ENCODE measurements at places on chromosomes 7 and 10. TPM values are rescaled to one million over a fixed set of nuclear protein-coding genes. Genes with fewer than 3 reads are reported as not detected.

- H3K36me3 ChIP-seq, result peaks cover 11% of the 10 kb centered on the region
- no peak overlapping the region for H3K4me3 ChIP-seq
- no peaks in the 10 kb centered on the region for H3K27me3 ChIP-seq
- H3K27ac ChIP-seq, result peak overlapping the region; percentile 64
- DNase-seq, result no peak
- peaks cover 80% of the 10 kb centered on the region for H3K4me1 ChIP-seq
Observed at GRCh38 chr10:11143242-11143641, 125.6 kb downstream of the CELF2 start.

The IQCE gene
- 15.5 TPM for total RNA-seq

DNA sequence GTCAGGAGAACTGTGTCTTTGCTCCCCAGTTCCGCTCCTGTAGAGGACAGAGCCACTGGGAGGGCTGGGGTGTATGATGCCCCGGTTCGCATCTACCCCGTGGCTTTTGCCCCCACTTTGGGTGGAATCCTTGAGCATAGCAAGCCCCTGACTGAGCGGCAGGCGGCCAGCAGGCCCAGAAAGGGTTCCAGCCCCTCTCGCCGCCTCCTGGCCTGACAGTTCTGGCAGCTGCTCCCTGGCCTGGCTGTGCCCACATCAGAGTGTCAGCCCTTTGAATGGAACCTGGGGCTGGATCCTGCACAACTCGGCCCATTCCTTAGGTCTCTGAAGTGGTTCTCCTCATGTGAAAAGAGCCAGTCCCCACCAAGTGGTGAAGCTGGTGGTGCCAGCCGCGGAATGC lies 106.7 kb downstream of the GRK5 start:
- H3K27ac ChIP-seq, result no peak overlapping the region
- peaks cover 41% of the 10 kb centered on the region for H3K27me3 ChIP-seq
- peaks cover 53% of the 10 kb centered on the region for H3K4me1 ChIP-seq
- H3K36me3 ChIP-seq, result peaks cover 12% of the 10 kb centered on the region

DNA sequence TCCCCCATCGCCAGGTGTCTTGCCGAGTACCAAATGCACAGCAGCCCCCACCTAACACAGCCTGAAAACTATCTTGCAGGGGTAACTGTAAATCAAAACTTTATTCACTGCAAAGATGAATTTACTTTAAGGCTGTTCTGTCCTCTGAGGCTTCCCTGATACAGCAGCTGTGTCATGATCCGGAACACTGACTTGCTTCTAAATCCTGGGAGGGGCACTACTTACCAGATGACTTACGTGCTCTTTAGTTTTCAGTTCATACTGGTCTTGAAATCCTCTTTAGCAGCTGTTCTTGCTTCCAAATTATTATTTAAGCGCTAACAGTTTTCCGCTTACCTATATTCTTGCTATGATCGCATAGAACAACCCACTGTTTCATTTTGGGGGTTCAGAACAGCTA lies 4.9 kb downstream of the DYNC1I1 start:
- peaks cover 15% of the 10 kb centered on the region for H3K27me3 ChIP-seq
- no peak for DNase-seq
- H3K27ac ChIP-seq, result no peak overlapping the region
- H3K36me3 ChIP-seq, result no peaks in the 10 kb centered on the region
- peaks cover under 1% of the 10 kb centered on the region for H3K4me1 ChIP-seq

The KCNMA1 gene
- total RNA-seq, result not detected

DNA sequence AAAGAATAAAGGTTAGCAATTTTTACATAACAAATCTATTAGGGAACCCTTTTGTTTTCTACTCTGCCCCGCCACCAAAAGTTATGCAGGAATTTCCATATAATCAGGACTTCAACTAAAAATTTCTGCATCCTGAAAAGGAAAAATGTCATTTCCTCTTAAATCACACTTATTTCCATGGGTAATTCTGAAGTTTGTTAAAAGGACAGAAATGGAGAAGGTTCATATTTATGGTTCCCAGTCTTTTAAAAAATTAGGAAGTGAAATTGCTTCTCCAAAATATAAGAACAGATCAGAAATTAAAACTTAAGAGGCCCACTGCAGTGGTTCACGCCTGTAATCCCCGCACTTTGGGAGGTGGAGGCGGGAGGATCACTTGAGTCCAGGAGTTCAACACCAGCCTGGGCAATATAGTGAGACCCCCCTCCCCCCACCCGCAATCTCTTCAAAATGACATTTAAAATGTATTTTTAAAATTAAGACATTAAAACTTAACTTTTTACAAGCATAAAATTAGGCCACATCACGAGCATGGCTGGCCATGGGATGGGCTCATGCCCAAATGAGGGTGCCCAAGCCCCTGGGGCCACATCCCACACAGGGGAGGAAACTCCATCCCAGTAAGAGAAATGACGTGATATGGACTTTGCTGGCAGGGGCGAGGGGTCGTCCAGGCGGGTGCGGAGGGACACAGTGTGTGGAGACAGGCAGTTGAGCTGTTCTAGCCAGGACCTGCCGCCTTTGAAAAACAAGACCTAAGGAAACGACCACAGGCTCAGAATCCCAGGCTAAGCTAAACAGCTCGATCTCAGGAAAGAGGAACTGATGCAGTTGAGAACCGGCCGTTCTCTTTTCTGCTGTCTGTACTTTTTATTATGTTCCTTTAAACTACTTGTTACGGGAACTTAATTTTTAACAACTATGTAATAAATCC lies 51.3 kb upstream of the NFE2L3 start:
- peak overlapping the region; percentile 78 for H3K27ac ChIP-seq
- DNase-seq, result no peak
- peaks cover 56% of the 10 kb centered on the region for H3K4me1 ChIP-seq
- peaks cover 4% of the 10 kb centered on the region for H3K36me3 ChIP-seq

The HACD1 gene
- 0.47 TPM for total RNA-seq

- H3K4me3 ChIP-seq, result no peak overlapping the region
- no peak overlapping the region for H3K27ac ChIP-seq
- peaks cover 17% of the 10 kb centered on the region for H3K4me1 ChIP-seq
- peaks cover 30% of the 10 kb centered on the region for H3K27me3 ChIP-seq
- DNase-seq, result no peak
Observed at GRCh38 chr7:25964483-25964991, 187.5 kb upstream of the NFE2L3 start.

DNA sequence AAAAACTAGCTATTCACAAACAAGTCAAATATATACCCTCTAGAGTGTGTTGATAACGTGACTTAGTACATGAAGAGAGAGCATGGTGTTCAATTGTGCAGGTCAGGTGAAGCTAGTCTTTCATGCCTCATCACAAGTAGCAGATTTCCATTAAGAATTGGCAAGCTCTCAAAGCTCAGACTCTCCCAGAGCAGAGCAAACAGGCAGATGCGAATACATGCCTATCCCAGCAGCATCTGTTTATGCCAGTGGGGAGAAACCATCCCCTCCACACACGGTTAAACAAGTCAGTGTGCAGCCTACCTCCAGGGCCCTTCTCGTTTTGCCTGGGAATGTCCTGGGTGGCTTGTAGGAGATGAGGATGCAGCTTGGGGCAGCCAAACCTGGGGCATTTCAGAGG lies 532.5 kb upstream of the C7orf33 start:
- no peak for DNase-seq
- H3K36me3 ChIP-seq, result no peaks in the 10 kb centered on the region
- H3K4me1 ChIP-seq, result peaks cover 3% of the 10 kb centered on the region
- H3K27me3 ChIP-seq, result peaks cover under 1% of the 10 kb centered on the region
- H3K27ac ChIP-seq, result no peak overlapping the region
- no peak overlapping the region for H3K4me3 ChIP-seq

DNA sequence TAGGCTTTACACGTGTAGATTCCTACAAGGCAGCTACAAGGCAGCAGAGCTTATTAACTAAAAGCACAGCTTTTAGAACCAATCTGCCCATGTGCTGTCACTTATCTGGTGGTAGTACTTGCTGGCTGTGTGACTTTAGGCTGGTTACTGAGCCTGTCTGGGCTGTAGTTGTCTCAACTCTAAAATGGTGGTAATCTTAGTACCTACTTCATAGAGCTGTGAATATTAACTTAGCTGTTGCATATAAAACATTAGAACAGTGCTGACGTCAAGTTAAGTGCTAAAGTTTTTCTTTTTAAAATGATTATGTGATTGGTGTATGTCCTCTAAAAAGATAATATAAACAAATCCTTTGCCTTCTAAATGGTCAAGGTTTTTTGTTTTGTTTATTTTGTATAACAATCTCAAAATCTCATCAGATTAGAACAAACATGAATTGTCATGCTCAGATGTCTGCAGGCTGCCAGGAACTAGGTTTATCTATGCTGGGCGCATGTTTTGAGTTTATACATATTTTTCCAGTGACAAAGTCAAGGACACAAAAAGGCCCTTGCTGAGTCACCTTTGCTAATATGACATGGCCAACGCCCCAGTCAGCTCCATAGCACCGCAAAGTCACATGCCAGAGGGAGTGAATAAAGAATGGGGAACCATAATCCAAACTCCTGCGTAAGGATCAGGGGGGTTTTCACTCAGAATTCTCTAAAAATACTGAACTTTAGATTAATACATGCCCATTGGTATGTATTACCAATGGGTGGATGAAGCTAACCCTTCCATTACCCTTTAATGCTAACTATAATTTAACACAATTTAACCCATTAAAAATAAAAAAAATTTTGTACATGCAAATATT lies 39.8 kb upstream of the ARL4A start:
- no peaks in the 10 kb centered on the region for H3K36me3 ChIP-seq
- no peak overlapping the region for H3K4me3 ChIP-seq
- no peak overlapping the region for H3K27ac ChIP-seq
- peaks cover 2% of the 10 kb centered on the region for H3K27me3 ChIP-seq

DNA sequence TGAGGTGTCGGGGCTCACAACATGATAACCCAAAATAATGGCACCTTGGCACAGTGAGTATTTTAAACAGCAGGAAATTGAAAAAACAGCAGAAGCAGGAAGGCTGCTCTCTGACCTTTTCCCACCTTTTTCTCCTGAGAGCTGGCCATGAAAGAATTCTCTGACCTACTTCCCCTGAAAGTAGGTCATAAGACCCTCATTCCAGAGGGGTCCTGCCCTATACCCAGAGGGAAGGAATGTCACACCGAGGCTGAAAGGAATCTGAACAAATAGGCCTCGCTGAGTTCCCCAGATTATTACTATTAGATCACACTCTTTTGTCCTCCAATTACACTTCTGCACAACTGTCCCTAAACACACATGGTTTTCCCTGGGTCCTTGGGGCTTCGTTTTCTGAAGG lies 18.8 kb downstream of the CPVL start:
- H3K4me3 ChIP-seq, result no peak overlapping the region
- DNase-seq, result no peak
- H3K27me3 ChIP-seq, result peaks cover 6% of the 10 kb centered on the region
- no peaks in the 10 kb centered on the region for H3K4me1 ChIP-seq
- no peaks in the 10 kb centered on the region for H3K36me3 ChIP-seq

The VWA2 gene
- total RNA-seq, result not detected

DNA sequence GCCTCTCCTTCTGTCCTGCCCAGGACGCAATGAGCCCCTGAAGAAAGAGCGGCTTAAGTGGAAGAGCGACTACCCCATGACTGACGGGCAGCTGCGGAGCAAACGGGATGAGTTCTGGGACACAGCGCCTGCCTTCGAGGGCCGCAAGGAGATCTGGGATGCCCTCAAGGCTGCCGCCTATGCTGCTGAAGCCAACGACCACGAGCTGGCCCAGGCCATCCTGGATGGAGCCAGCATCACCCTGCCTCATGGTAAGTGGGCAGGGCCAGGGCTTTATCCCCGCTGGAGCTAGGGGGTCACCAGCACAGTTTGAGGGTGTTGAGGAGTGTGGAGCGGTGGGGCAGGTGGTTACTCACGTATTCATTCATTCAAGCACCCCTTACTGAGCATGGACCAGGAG lies 4.7 kb upstream of the ANKRD2 start:
- no peak overlapping the region for H3K27ac ChIP-seq
- H3K4me1 ChIP-seq, result no peaks in the 10 kb centered on the region

- H3K27me3 ChIP-seq, result peaks cover 27% of the 10 kb centered on the region
- DNase-seq, result no peak
Observed at GRCh38 chr10:113555245-113555644, 2.4 kb downstream of the HABP2 start.

- no peak overlapping the region for H3K27ac ChIP-seq
- DNase-seq, result no peak
- no peak overlapping the region for H3K4me3 ChIP-seq
- peaks cover 3% of the 10 kb centered on the region for H3K4me1 ChIP-seq
Observed at GRCh38 chr7:101565601-101566209, 63.4 kb downstream of the MYL10 start.

DNA sequence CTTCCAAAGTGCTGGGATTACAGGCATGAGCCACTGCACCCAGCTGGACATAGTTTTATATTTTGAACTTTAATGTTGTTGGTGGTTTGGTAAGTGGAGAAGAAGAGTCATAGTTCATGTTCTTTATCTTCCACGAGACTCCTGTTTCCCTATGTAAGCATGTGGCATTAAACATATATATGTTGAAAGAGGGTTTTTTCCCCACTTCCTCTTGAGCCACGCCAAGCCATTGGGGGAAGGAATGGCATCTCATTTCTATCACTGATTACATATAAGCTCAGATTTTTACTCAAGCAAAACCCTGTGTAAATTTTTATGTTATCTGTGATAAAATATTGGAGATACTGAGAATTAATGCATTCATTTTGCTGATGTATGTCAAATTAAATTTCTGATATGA lies 300.4 kb downstream of the PHF14 start:
- no peak overlapping the region for H3K4me3 ChIP-seq
- no peak for DNase-seq
- H3K27ac ChIP-seq, result no peak overlapping the region
- H3K4me1 ChIP-seq, result no peaks in the 10 kb centered on the region
- no peaks in the 10 kb centered on the region for H3K36me3 ChIP-seq

The SEC61A2 gene
- total RNA-seq, result 7.9 TPM

DNA sequence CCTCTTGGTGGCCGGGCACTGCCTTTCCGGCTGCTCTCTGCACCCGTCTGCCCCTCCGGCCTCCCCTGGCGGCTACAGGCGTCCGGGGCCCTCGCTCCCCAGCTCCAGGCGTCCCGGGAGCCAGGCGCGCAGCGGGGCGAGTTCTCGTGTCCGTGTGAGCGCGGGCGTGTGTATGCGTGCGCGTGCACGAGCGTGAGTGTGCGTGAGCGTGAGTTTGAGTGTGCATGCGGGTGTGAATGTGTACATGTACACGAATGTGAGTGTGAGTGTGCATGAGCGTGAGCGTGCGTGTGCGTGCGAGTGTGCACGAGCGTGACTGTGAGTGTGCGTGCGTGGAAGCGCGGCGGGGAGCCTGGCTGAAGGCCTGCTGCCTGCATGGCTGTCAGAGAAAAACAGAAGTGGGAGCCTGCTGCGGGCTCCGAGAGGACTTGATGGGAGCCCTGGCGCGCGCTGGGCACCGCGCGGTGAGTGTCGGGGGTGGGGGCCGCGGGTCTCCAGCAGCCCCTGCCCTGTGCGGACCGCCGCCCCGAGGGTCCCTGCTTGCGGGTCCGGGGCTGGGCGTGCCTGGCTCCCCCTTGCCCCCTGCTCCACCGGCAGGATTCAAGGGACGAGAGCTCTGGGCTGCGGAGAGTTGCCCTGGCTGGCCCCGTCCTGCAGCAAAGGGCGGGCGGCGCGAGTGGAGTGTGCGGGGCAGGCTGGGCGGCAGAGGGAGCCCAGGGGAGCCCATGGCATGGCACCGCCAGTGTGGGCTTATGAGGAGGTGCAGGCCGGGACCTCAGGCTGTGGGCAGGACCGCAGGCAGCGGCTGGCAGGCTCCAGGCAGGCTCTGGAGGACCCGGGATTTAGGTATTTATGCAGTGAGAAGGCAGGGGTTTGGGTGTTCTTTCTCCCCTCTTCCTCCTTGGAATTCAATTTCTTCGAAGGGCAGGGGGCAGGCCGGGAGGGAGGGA lies 75.8 kb upstream of the EN2 start:
- H3K36me3 ChIP-seq, result no peaks in the 10 kb centered on the region
- no peak overlapping the region for H3K4me3 ChIP-seq
- peaks cover 64% of the 10 kb centered on the region for H3K27me3 ChIP-seq
- peaks cover 13% of the 10 kb centered on the region for H3K4me1 ChIP-seq

Measured in activated CD4-positive, alpha-beta T cell treated with anti-CD3 and anti-CD28 coated beads, Interleukin-2, amount 10 ng/mL, durations not matched to agents 7 days and 5 days (primary cell).